ENCODE measurements at places on chromosomes 1 and 21.

GRCh38 chr1:53303726-53304515, 23.9 kb downstream of the LRP8 start:
- no peak for DNase-seq

GRCh38 chr1:247077876-247078257, 744 bp downstream of the ZNF670 start:
- no peak for DNase-seq

DNA sequence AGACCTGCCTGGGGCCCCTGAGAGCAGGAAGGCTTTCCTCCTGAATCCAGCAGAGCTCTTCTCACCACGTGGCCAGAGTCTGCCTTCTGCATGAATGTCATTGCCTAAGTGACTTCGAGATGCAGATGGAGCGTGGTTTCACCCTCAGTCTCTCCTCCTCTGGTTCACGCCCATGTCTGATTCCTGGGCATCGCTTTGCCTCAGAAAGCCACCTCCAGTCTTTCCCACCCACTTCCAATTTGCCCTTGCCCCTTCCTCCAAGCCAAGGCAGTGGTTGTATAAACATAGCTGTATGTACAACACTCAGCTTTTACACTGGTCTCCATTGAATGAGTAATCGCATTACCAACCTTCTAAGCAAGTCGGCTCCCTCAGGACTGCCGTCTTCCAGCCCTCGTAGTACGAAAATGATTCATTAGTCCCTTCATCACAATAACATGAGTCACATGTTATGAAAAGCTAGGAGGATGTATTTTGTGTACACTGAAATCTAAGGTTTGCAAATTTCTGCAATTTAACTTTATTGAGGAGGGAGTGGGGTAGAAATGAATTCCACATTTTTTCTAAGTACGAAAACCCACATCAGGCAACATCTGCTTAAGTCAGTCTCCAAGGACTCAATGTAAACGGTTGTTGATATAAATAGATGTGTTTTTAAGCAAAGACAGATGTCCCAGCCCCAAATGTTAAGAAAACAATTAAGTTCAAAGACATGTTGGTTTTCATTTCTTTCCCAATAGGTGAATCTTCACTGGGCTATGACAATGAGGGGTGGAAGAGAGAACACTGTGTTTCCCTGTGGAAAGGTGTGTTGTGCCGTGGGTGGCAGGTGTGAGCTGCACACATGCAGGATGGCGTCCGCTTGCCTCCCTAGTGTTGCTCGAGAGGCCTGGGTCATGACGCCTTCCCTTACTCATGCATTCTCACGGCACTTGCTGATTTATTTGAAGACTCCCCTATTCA, 32.3 kb upstream of the ETS2 start:
- DNase-seq: peak; percentile 44

- DNase-seq: no peak
Observed at GRCh38 chr1:15618655-15619525, 1.6 kb downstream of the DDI2 start.

DNA sequence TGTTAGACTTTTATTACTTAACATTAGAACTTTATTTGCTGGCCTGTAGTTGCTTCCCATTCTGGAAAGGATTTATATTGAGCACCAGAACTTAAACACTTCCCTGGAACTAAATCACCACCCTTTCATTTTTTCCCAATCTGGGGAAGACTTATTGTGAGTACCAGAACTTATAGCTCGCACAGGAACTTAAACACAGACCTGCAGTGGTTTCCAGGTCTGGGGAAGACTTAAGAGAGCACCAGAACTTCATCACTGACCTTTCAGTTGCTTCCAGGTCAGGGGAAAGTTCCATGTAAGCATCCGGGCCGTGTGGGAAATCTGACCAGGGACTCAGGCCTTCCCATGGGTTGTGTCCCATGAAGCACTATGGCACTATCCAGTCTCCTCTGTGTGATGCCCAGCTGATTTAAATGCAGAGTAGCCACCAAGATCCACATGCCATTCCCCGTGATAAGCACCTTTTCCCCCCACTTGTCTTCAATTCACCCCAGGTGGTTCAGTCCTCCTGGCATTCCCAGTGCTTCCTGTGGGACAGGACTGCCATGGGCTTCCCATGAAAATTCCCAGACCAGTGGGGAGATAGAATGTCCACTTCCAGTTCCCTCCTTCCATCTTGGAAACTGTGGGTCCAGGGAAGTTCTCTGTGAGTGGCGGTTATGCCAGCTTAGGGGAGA, 48.9 kb downstream of the C4BPA start:
- DNase-seq: no peak

- DNase-seq: no peak
Observed at GRCh38 chr1:31831397-31832378, 15.9 kb upstream of the SPOCD1 start.

DNA sequence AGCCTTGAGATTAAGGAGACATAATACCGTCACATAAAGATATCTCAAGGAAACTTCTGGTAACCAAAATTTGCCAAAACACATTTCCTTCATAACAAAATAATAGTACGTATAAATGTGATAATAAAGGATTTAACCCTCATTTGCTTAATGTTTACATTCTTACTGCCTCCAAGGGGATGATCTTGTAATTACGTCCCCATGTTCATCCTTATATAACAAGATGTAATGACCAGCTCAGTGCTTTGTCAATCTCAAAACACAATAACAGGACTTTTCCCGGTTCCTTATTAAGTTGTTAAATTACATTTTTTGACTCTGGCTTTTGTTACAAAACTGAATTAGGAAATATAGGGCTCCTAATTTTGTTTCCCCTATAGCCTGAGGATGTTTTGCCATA, 41.3 kb upstream of the UHMK1 start:
- DNase-seq: no peak

GRCh38 chr1:219550201-219550600, 62.7 kb downstream of the ZC3H11B start:
- DNase-seq: no peak

DNA sequence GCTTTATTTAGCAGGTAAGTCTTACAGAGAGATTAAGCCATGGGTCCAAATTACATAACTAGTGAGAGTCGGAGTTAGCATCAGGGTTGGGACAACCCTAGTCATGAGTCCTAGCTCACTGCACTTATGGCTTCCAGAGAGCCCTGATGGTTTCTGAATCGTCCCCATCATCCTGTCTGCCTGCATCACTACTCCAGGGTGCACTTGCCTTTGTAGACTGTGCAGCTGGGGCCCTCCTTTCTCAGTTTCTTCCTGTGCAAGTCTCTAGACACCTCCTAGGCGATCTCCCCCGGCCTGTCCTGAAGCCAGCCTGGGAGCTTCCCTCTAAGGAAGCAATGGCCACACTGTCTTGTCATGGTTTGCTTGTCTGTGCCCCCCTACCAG, 37.1 kb downstream of the KIAA0040 start:
- no peak for DNase-seq

GRCh38 chr1:209689477-209689876, 14.3 kb downstream of the G0S2 start:
- DNase-seq: no peak

- DNase-seq: no peak
Observed at GRCh38 chr1:19650416-19651140, 6.5 kb downstream of the NBL1 start.

DNA sequence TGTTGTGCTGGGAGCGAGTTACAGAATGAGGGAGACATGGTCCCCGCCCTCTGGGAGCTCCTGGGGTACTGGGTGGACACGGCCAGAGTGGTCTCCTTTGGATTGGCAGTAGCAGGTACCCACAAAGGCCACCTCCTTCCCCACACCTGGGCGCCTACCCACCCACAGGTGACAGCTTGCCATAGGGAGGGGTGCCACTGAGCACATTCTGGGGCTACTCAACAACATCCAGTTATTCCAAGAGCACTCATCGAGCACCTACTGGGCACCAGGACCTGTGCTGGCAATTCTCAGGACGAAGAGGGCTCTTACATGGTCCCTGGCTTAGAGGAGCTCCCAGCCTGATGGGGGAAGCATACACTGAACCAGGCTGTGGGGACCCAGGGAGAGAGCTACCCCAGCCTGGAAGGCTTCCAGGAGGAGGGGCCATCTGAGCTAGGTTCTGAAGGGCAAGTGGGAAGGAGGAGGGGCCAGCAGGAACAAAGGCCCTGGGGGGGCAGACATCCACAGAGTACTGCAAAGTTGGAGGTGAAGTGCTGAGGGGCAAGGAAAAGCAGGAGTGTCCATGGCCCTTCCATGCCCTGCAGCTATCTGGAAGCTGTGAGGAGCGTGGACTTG, 22.0 kb downstream of the MRPL37 start:
- DNase-seq: no peak

- DNase-seq: no peak
Observed at GRCh38 chr1:206596319-206596666, 16.0 kb downstream of the EIF2D start.

- no peak for DNase-seq
Observed at GRCh38 chr1:233787599-233787998, 116.9 kb upstream of the SLC35F3 start.

DNA sequence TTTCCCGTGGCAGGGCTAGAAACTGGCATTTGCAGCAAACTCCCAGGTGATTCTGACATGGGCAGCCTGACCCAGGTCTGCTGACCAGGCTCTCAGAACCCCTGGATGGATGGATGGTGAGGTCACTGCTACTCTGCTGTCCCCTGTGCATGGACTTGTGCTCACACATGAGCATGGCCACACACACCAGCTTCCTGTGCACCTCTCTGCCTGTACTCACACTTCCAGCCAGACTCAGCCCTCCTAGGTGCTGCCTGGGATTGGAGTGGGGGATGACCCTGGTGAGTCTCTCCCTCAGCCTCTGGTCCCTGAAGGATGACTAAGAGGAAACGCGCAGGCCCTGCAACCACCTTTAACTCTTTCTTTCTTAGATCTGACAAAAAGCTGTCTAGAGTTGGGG, 361.1 kb downstream of the HHAT start:
- no peak for DNase-seq

GRCh38 chr1:167071286-167071685, 18.9 kb downstream of the GPA33 start:
- no peak for DNase-seq

DNA sequence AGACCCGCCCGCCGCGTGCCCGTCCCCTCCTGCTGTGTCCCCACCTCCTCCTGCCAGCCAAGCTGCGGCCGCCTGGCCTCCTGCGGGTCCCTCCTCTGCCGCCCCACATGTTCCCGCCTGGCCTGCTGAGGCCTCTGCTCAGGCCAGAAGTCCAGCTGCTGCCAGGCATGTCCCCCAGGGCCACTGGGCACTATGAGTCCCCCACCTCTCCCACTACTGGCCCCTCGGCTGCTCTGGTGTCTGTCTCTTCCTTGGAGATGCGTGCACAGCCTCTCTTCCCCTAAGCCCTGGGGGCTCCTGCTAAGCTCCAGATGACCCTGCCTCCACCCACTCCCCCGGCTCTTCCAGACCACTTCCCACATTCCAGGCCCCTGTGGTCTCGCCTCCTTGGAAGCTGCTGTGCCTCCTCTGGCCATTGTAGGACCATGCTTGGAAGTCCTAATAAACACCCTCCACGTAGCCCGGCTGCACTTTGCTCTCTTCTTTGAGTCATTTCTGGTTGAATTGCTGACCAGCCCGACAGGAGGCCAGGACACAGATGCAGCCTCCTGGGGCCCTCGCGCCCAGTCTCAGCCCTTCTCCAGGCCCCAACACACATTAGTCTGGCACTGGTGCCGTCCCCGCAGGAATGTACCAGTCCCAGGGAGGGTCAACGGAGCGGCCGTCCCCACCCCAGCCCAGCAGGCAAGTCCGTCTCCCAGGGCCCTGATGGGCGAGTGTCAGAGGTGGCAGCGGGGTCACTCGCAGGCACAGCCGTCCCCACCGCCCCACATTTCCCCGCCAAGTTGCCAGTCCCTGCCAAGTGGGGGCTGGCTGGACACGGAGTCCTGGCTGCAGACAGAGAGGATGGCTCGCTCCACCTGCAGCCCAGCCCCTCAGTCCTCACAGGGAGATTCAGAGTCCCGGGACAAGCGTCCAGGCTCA, 1.1 kb downstream of the KRTAP10-12 start:
- no peak for DNase-seq

DNA sequence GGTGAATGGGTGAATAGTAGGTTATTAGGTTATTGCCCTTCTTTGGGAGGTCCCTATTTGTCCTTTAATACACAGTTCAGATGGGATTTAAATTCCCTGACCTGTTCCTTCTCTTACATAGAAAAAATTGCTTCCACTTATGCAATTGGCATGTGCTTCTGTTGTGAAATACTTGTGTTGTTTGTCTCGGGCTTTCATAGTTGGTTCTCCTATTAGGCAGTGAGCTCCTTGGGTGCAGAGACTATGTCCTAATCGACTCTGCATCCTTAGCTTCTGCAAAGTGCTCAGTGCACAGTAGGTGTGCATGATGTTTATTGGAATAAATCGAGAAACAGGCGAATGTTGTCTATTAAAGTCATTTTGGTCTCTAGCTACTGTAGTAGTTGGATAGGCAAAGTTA, 1.3 kb upstream of the PDE4B start:
- DNase-seq: no peak

GRCh38 chr1:212309967-212310366, 24.8 kb downstream of the PPP2R5A start:
- no peak for DNase-seq

- DNase-seq: no peak
Observed at GRCh38 chr1:213123536-213123935, 72.5 kb downstream of the RPS6KC1 start.

- DNase-seq: no peak
Observed at GRCh38 chr1:32609180-32609579, 41.2 kb downstream of the ZBTB8OS start.

DNA sequence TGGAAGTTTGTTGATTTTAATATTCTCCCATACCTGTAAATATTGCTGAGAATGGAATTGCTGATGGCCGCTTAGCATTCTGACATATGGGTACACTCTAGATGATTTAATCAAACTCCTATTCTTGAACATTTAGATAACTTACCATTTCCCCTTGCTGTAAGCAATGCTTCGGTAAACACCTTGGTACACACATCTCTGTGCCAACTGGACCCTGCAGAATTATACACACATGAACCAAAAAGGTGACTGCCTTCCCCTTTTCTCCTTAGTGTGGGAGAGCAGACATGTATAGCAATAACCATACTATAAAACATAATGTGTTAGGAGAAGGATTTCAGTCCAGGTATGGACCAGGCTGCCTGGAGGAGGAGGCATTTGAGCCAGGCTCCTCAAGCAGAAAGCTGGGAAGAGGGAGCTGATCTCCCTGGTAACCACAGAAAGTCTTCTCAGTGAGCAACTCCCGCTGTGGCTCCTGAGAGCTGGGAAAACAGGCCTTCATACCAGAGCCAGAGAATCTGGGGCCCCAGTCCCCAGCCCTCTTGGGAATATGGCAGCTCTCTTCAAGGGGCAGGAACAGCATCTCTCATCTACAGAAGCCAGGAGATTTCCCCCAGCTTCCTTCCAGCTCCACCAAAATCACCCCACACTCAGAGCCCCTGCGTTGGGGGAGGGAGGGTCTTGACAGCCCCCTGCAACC, 33.9 kb upstream of the CSF1 start:
- no peak for DNase-seq

- DNase-seq: no peak
Observed at GRCh38 chr1:199287647-199288046, 648.8 kb downstream of the PTPRC start.

GRCh38 chr1:169929210-169929526, 35.5 kb upstream of the SCYL3 start:
- DNase-seq: no peak

DNA sequence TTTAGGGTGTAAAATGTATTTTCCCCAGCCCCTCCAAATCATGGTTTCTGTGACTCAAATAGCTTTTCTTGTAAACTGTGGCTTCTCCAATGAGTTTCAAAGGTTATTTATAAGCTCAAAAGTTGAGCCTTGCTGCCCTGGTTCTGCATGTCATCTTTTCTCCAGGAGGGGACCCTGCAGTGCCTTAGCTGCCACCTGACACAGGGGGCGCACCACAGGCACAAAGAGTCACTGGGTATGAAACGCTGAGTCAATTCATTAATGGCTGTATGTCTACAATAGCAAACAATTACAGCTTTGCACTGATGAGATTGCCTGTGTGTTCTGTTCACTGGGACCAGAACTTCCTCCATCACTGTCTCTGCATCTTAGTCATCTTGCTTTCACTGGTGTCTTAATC, 100.8 kb downstream of the PCP4 start:
- DNase-seq: no peak

Measured in stimulated activated CD4-positive, alpha-beta T cell treated with anti-CD3 and anti-CD28 coated beads, Interleukin-4, amount 100 ng/mL, for 24 hours (primary cell).